ENCODE measurements at places on chromosomes 1 and 21. TPM values are rescaled to one million over a fixed set of nuclear protein-coding genes. Genes with fewer than 3 reads are reported as not detected.

Gene NBPF6
- not detected for total RNA-seq

Gene FAM131C
- total RNA-seq: 0.53 TPM

Gene ATAD3A
- total RNA-seq: 47.2 TPM

Gene KRTAP7-1
- not detected for total RNA-seq

Gene PCSK9
- 0.25 TPM for total RNA-seq

Gene ARTN
- 0.25 TPM for total RNA-seq

Gene LIPI
- total RNA-seq: not detected

Gene TSSK3
- 1.7 TPM for total RNA-seq

Gene EXO5
- 9.3 TPM for total RNA-seq

Gene ADCY10
- 0.26 TPM for total RNA-seq

Gene ILDR2
- under 0.01 TPM for total RNA-seq

Gene LCE1F
- not detected for total RNA-seq

Gene LAMC1
- total RNA-seq: 914 TPM

Gene NTMT2
- total RNA-seq: not detected

Gene ZCCHC17
- total RNA-seq: 35.9 TPM

Gene GABPB2
- 25.0 TPM for total RNA-seq

Gene MAP3K7CL
- total RNA-seq: 50.9 TPM

Gene UQCRHL
- 12.0 TPM for total RNA-seq

Gene AIM2
- not detected for total RNA-seq

Gene AGMAT
- total RNA-seq: 1.1 TPM

Gene CHD5
- total RNA-seq: 0.13 TPM

Gene LCE1A
- total RNA-seq: not detected

Gene C1orf105
- total RNA-seq: not detected

Gene POU3F1
- total RNA-seq: not detected

Gene RBP7
- total RNA-seq: not detected

Gene LCE6A
- not detected for total RNA-seq

Gene OPRD1
- under 0.01 TPM for total RNA-seq

Gene NFASC
- 15.7 TPM for total RNA-seq

Gene SNRPE
- total RNA-seq: 47.3 TPM

Gene PTAFR
- not detected for total RNA-seq

Gene LMOD1
- 61.5 TPM for total RNA-seq

Gene MAN1C1
- 8.9 TPM for total RNA-seq

Gene ARHGAP29
- total RNA-seq: 37.7 TPM

Gene C1orf50
- 3.8 TPM for total RNA-seq

Gene PGBD2
- total RNA-seq: 4.5 TPM

Gene C1QC
- 0.13 TPM for total RNA-seq

Gene NTRK1
- total RNA-seq: not detected

Gene LTN1
- 22.3 TPM for total RNA-seq

Gene DDR2
- total RNA-seq: 178 TPM

Gene PPIAL4G
- total RNA-seq: 0.06 TPM

Gene KRTAP11-1
- total RNA-seq: not detected

Gene ERICH3
- not detected for total RNA-seq

Gene KRTAP10-7
- not detected for total RNA-seq

Gene PRDM15
- total RNA-seq: 5.0 TPM

Gene HSD3B1
- not detected for total RNA-seq

Gene TTC22
- under 0.01 TPM for total RNA-seq

Gene CLDN17
- total RNA-seq: not detected

Gene OR2L8
- total RNA-seq: not detected

Gene UQCRH
- 763 TPM for total RNA-seq

Gene SHCBP1L
- total RNA-seq: not detected

Gene DYNLT5
- total RNA-seq: 0.40 TPM

Gene CHAF1B
- 2.1 TPM for total RNA-seq

Gene VPS26C
- 85.9 TPM for total RNA-seq

Gene IFNLR1
- not detected for total RNA-seq

Gene CELA2A
- not detected for total RNA-seq

Gene ALX3
- total RNA-seq: not detected
